A549 (cell line): ENCODE measurements at places on chromosomes 3 and 15.

GRCh38 chr15:76335307-76336253 lies 993 bp upstream of the ISL2 start:
- no peak for DNase-seq

- no peak for DNase-seq
Observed at GRCh38 chr3:45486136-45486535, 97.8 kb downstream of the LARS2 start.

GRCh38 chr3:190673148-190673547 lies 159.3 kb downstream of the IL1RAP start:
- DNase-seq = no peak

- no peak for DNase-seq
Observed at GRCh38 chr15:63892794-63893441, 59.2 kb upstream of the HERC1 start.

DNA sequence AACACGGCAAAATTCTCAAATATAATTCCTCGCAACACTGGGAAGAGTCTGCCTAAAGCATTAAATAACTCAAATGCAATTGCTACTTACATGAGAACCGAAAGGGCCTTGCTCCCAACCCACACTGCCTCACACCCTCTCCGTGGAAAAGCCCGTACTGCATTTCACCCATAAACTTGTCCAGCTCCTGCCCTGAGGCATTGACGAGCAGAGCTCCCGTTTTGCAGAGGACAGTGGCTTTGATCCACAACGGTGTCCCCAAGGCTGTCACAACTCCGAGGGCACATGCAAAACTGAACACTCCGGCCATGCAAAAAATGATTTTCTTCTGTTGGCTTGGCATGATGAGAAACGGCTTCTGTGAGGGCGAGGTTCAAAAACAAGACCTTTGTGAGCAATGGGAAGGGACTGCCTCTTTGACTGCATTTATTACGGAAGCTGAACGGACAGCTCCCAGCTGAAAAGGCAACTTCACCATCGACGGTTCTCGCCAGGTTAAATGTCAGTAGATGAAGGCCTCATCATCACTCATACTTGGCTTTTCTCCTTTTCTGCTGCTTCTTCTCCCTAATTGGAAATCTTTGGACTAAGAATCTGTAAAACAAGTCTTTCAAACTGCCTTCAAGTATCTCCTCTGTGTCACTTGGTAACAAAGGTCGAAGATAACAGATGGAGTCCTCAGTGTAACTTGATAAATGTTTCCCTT lies at the start of gene CLRN1:
CLRN1 (minus strand) TSS at position 362 of the 706 bp plus-strand sequence; CDS start at position 343, 19 bp downstream.
- no peak for DNase-seq

- DNase-seq = no peak
Observed at GRCh38 chr3:112602217-112602838, 38.6 kb downstream of the CCDC80 start.

DNA sequence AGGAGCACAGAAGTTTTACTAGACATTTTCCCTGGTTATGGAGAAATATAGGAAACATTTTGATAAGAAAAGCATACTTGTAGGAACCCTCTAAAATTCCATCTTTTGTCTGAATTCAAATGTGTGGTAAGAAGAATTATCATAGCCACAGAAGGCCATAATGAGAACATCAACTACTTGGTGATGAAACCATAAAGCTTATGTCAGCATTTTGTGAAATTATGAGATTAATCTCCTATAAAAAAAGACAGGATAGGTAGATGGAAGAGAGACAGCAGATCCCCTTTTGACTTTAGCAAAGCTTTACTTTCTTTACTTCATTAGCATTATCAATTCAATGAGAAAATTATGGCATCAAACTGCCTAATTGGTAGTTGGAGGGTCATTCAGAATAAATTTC lies 697.0 kb downstream of the IGSF11 start:
- no peak for DNase-seq

GRCh38 chr15:92625251-92625980 lies 30.2 kb downstream of the FAM174B start:
- DNase-seq = no peak

DNA sequence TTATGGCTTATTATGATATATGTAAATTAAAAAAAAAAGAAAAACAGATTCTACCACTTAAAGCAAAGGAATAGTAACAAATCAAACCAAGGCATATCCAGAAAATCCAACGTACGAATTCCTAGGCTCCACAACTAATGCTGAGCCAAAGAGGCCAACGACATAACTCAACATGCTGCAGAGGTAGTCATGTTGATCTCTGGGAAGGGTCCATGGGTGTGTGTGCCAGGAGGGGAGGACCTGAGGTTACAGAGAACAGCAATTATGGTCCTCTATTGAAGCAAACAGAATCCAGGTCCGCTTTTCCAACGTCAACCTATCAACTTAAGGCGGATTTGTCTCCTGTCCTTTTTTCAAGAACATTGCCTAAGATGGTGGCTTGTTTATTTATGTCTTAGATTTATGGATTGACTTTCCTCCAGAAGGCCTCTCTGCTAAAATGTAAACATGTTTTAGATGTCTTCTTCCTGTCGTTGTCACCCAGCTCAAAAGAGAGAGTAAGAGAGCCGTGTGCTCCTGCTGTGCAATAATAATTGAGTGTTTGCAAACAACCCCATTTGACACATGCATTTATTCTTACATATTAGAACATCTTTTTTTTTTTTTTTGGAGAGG lies 20.4 kb downstream of the NANOGP8 start:
- no peak for DNase-seq

GRCh38 chr3:128146201-128146600 lies 7.1 kb upstream of the EEFSEC start:
- DNase-seq = no peak

- no peak for DNase-seq
Observed at GRCh38 chr15:77282333-77282732, 137.6 kb downstream of the PEAK1 start.

DNA sequence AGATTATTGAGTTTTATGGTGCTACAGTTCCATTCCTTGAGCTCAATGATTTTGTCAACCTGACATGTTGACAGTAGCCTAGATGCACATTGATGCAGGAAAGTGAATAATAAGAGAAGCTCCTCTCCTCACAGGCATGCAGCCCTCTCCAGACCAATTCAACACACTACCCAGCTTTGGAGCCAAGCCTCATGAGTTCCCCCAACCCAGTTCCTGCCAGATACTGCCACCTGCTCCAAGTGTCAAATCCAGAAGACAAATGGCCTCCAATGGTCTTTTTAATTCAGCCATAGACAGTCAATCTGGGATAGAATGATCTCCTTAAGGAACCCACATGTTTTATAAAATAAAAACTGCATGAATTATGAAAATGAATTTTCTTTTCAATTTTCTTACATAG lies 83.7 kb upstream of the ARHGEF3 start:
- no peak for DNase-seq

DNA sequence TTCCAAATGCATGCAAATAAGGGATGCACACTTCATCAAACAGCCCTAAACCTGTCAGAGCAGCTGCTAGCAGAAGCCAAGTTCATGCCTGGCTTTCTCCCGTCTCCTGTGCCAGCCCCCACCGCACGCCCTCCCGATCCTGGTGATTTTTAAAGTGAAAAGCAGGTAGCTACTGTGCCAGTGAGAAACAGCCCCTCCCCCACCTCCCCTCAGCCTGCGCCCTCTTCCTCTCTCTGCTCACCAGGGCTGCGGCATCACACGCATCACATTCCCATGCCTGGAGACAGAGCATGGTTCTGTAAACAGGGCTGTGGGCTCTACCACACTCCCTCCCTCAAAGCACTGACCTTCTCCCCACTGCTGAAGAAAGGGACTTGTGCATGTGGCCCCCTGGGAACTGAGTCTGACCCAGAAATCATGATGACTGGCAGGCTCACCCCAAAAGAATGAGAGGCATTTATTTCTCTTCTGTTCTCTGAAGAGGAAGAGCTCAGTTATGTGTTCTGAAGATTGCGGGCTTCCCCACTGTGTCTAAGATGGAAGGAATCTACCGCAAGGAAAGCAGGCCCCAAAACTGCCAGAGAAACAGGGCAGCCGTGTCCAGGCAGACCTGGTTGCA lies 14.5 kb upstream of the SLC6A1 start:
- no peak for DNase-seq

DNA sequence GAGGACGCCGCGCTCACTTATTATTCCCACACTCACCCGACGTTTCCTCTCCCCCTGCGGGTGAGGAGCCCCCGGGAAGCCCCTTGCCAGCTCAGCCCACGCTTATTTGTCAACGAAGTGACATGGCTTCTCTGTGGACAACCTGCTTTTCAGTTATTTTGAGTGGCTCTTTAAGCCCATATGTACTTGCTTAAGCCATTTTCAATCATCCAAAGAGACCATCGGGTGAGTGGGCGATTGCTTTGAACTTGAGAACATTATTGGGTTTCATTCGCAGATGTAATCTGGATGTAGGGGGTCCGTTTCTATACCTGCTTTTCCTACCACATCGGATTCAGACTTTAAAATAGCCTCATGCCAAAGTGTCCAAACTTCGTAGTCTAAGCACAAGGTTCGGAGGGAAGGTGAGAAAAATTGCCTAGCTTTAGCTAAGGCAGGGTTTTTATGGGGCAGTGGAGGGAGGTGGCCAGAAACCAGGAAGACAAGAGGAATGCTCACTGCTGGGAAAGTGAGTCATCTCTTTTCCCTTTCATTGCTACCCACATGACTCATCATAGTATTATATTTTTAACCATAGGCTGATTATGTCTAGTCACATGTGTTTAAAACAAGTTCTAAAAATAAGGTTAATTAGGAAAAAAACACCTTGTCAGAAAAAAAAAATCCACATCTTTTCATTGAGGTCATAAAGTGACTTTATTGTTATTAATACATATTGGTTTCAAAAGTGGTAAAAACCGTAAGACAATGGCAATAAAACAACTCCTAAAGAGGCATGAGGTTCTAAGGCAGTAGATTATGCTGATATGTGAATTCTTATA lies 773.1 kb upstream of the NR2F2 start:
- DNase-seq = peak; percentile 88

- no peak for DNase-seq
Observed at GRCh38 chr15:80068578-80068977, 9.1 kb downstream of the ZFAND6 start.

DNA sequence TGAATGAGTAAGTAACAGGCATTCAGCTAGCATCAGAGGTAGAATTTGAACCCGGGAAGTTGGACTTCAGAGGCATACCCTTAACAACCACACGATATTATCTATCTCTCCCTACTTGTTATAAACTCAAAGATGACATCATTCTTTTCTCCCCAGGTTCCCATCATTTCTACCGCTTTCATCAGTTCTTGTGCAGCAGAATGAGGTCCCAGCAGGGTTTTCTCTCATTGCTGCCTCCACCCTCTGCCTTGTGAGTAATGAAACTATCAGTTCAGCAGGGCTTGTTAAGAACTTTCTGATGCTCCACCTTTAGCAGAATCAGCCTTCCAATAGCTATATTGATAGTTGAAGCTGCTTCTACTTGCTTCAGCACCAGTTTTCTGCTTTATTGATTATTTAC lies 487.5 kb upstream of the KCNMB2 start:
- no peak for DNase-seq

DNA sequence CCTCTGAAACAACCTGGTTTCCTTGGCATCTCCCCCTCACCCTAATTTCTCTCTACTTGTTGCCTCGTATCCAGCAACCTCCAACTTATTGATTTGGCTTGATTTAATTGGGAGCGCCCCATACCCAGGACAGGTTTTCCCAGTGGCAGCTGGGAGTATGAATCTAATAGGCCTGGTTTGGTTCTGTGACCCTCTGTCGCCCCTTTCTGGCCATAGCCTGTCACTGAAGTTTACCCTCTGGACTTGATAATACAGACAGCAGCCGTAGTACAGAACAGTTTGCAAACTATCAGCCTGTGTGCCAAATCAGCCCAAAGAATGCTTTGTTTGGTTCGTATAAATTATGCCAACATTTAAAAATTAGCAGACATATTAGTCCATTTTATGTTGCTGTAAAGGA lies 525.1 kb upstream of the GOLIM4 start:
- DNase-seq = peak; percentile 18

DNA sequence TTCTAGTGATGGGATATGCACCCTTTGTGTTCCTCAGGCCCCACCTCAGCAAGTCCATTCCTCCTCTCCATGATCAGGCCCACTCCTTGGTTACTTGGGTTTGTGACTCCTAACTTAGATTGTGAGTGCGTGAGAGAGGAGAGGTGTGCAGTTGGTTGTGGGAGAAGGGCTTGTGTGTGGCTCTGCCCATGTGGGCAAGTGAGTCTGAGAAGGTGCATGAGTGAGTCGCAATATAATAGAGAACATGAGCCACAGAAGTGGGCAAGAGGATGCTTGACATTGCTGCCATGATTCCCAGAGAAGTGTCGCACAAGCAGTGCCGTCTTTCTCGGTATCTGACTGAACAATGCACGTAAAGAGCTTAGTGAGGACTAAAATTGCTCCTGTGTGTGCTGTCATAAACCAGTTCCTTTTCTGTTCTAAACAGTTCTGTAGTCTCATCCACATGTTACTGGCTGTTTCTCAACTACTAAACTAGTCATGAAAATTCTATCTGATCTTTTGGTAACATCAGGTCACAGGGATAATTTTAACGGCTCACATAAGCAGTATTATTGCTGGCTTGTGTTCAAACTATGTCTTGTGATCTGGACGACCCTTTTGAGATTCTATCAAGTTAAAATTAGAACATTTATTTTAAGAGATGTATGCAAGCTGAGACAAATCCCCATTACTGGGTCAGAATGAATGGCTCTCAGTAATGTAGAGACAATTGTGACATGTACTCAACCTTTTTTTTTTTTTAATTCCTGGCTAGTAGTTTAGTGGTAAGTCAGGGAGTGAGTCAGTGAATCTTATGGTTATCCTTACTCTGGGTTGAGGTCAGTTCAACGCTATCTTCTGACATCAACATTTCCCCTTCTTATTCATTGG lies 25.6 kb downstream of the GYG1 start:
- no peak for DNase-seq

DNA sequence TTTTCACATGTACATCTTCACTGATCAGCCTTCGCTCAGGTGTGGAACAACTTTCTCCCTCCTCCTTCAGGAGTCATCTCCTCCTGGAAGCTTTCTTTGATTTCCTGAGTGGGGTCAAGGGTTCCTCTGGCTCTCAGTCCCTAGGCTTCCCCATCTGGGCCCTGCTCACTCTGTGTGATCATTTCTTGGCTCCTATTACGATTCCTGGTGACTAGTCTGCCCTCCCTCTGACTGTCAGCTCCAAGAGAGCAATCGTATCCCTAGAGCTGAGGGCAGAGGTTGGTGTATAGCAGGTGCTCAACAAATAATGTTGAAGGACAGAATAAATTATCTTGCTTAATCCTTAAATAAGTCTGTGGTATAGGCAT lies 15.3 kb upstream of the PRKCD start:
- DNase-seq = peak; percentile 31

DNA sequence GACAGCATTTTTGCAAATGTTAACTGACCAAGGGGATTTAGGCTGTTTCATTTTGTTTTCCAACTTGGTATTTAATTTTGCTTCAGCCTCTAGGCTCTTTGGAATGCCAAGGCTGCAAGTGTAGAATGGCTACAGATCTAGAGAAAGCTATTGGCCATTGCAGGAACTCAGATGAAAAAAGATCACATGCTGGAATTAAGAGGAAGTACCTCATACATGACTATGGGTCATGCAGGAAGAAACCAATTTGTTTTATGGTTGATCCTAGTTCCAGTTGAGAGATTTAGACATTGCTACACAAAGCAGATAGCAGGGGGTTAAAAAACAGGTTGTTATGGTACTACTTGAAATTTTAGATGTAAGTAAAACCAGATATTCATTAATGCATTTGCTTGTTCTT lies 12.7 kb upstream of the CLDN16 start:
- no peak for DNase-seq

- DNase-seq = no peak
Observed at GRCh38 chr3:179921500-179921899, 115.2 kb downstream of the PEX5L start.

GRCh38 chr3:139577909-139578308 lies 38.4 kb upstream of the RBP1 start:
- no peak for DNase-seq

- DNase-seq = peak; percentile 23
Observed at GRCh38 chr3:186464424-186465093, 79.6 kb downstream of the CRYGS start.
